ENCODE measurements at places on chromosomes 5 and 9. TPM values are rescaled to one million over a fixed set of nuclear protein-coding genes. Genes with fewer than 3 reads are reported as not detected.

DNA sequence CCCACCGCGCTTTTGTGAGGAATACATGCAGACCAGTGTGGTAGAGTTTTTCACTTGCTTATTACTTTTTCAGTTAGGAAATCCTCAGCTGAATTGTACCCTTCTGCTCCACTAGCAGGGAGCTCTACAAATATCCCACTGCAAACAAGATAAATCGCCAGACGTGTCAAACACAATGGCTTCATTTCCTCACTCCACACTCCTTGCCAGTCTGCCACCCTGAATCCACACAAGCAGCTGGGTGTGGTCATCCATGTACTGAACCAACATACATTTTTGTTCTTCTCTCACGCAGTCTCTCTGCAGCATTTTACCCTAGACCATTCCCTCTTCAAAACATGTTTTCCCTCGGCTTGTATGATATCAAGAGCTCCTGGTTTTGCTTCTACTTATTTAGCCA, 3.7 kb upstream of the ROR2 start:
- no peak for DNase-seq

DNA sequence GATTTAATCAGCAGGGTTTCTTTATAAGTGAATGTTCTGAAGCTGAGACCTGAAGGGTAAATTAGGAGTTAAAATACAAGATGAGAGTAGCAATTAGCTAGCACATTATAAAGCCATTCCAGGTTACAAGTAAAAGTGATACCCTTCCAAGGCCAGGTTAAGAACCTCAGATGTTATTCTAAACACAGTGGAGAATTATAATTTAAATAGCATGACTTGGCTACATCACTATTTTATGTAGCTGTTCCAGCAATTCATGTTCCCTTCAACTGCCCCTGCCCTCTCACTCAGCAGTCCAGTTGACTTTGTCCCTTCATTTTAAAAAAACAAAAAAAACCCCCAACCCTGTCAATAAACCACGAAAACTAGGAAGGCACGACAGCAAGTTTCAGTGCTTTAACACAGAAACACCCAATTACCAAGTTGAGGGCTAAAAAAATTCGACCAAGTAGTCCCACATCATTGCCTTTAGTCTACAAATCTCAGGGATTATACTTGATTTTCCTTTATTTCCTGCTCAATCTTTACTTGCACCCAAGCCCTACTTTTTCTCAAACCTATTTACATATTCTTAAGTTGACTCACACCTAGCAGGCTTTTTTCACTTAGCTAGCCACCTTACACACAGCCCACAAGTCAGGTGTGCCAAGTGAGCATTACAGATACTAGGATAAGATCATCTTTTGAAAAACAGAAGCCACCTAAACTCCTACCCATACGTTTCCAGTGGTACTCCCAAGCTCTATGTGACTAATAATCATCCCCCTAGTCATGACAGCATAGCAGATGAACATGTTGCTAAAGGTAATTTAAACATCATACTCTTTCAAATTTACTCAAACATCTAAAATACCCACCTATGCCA, 3.4 kb downstream of the RPL37 start:
- no peak for DNase-seq

DNA sequence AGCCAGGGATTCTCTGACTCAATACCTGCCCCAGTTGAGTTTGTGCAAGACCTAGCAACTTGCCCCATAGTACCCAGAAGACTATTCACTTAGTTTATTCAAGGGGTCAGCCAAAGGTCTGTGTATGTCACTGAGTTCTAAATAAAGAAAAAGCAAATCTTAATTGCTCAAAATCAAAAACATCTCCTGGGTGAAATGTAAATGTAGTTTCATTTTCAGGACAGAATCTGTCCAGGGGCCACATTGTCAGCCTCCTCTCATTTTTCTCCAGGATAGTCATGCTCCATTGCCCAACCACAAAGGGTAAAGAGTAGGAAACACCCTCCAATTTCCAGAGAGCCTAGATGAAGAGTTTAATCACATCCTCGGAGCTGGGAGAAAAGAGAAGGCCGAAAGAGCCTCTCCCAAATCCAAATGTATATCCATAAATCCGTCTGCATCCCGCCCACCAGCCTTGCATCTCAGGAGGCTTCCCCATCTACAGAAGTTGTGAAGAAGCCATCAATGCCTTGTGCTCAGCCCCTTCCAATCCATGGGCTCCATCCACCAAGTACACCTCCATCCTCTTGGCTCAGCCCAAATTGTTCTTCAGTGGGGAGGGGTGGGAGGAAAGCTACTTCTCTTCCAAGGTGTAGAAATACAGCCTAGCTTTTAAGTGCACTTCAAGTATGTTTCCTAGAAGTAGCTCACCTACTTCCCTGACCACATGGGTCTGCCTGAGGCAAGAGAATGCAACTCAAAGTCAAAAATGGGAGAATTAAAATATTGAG, 26.9 kb downstream of the ADAM19 start:
- DNase-seq: peak; percentile 97

The WNT8A gene
- total RNA-seq: not detected

The SNCAIP gene
- total RNA-seq: 4.0 TPM

Measured in GM23248 (cell line).